Activated CD8-positive, alpha-beta T cell treated with anti-CD3 and anti-CD28 coated beads for 36 hours (primary cell): ENCODE measurements at places on chromosomes 6 and 20.

DNA sequence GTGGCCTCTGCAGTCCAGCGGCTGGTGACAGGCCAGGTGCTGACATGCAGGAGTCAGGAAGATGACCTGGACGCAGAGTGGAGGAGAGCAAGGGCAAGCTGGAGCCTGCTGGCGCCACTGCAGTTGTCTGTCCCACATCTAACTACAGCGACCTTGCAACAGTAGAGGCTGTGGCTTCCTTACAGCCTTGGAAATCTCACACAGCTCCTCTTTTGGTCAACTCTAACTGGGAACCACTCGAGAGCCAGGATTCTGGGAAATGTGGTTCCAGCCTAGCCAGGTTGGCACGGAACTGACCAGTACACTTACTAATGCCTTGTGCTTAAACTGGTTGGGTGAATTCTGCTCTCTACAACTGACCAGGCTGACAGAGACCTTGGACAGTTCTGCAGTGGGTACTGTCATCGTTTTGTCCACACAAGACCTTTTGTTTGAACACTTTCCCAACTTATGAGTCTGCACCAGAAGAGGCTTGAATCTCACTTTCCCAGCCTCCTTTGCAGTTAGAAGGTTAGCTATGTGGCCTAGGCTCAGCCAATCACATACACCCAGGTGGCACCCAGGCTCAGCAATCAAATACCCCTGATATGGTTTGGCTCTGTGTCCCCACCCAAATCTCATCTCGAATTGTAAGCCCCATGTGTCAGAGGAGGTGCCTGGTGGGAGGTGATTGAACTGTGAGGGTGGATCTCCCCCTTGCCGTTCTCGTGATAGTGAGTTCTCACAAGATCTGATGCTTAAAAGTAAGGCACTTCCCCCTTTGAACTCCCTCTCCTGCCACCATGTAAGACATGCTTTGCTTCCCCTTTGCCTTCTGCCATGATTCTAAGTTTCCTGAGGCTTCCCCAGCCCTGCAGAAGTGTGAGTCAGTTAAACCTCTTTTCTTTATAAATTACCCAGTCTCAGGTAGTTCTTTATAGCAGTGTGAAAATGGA lies 153.5 kb downstream of the ZMYND8 start:
- no peak for DNase-seq

GRCh38 chr6:25136854-25137253 lies 142.3 kb upstream of the CARMIL1 start:
- peak; percentile 24 for DNase-seq

DNA sequence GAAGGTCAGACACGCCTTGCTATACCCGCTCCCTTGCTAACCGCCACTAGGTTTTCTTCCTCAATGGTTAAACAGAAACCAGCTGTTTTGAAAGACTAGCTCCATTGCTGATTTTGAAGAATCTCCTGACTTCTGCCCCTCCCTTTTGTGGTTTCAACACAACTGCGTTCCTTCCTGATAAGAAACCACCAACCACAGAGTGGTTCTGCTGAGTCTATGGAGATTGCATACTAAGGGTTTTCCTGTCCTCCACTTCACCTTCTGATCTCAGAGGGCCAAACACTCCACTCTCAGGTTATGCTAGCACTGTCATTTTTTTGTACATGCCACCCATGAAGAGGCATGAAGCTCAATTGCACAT lies 207.9 kb downstream of the MYLK4 start:
- peak; percentile 68 for DNase-seq

DNA sequence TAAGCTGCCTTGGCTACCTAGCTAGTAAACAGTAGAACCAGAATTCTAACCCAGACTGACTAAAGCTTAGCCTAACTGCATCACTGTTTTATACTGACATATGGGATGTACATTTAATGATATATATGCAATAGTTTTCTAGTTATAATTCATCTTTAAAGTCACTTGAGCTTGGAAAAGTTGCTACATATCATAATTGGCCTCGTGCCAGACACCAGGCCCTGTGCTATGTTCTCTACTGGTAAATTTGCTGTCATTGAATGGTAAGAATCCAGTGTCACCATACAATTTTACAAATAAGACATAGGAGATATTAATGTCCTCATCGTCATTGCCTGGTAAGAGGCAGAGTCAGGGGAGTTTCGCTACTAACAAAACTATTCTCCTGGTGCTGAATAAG lies 396.8 kb downstream of the CDKAL1 start:
- DNase-seq = no peak

- DNase-seq = no peak
Observed at GRCh38 chr6:67642582-67642981, 992.5 kb upstream of the ADGRB3 start.

GRCh38 chr6:7243179-7243981 lies 69.6 kb downstream of the SSR1 start:
- peak; percentile 56 for DNase-seq

DNA sequence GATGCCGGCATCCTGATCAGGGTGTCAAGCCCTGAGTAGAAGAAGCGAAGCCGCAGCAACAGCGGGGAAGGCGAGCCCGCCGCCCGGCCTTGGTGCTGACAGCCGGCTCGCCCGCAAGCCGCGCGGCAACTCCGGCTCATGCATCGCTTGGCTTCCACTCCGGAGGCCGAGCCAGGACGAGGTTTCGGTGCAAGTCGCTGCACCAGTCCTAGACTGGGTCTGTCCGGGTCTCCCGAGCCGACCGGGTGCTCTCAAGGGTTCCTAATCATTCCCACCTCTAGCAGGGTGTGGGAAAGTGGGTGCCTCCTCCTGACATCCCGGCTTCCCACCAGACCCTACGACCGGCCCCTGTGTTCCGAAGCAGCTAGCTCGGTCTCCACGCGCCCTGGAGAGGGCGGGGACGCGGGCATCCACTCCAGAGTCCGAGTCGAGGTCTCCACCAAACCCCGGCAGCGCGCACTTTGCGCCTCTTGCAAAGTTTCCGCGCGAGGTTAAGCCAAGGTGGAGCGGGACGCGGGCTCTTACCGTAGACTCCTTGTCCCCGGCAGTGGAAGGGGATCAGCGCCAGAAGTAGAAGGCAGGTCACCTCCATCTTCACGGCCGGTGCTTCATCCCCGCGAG lies 1.4 kb downstream of the MDGA1 start:
- peak; percentile 52 for DNase-seq

GRCh38 chr6:22825210-22825609 lies 255.8 kb downstream of the HDGFL1 start:
- DNase-seq = no peak

GRCh38 chr20:51856432-51856831 lies 54.1 kb upstream of the SALL4 start:
- no peak for DNase-seq

DNA sequence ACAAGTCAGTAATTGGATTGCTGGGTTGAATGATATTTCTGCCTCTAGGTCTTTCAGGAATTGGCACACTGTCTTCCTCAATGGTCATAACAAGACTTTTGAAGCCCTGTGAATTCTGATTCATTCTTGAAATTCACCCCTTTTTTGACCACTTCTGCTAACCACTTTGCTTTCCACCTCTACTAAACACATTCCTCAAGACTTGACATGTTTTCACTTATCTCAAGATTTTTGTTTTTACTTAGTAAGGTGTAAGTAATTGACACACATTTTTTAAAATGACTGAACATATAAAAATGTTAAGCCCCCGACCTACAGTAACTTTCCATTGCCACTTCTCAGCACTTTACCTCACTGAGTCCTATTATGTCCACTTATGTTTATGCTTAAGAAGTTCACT lies 239.1 kb downstream of the GRM1 start:
- DNase-seq = no peak

DNA sequence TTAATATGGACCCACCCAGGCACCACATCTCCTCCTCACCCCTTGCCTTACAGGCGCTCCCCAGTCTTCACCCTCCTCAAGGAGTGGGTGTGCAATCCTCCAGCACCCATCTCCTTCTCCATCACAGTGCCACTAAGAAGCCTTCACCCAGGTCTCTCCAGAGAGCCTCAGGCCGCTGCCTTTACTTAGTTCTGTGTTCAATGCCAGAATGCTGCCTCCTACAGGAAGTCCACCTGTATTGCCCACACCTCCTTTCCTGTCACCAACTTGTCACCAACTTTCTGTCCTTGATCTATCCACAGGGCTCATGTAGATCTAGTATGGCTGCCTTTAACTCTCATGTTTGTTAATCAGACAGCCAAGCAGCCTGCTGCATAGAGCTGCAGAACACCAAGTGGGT lies 586 bp upstream of the LST1 start:
- peak; percentile 74 for DNase-seq

DNA sequence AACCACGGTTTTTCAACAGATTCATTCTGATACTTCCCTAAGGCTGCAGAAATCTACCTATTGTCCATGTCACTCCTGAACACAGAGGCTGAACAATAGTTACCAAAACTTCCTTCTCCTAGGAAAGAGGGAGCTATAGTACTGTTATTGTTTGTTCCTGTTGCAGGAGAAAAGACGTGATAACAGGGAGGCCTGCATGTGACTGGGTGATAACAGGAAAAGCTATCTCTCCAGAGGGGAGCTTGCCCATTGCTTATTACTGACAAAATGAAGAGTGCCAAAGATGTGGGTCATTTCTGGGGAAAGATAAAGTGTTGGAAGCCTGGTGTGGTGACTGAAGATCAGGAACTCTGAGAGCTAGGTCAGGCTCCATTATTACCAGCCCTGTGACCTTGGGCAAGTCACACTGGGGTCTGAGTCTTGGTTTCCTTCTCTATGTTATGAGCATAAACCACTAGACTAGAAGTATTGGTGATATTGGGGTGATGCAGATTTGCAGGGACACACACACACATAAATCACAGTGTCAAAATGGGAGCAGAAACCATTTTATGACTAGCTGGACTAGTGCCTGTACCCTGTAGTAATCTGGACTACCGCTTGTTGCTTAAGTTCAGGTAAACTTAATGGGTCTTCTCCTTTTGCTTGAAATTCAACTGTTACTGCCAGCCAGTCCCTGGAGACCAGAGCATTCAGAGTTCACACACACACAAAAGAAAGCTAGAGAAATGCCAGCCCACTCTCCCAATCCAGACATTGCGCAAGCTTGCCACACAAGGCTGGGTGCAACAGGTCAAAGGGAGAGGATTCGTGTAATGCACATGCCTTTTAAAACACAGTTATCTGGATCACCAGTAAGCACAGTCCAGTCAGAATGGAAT lies 136.0 kb upstream of the CNR1 start:
- DNase-seq = no peak

- peak; percentile 5 for DNase-seq
Observed at GRCh38 chr6:20919677-20920385, 385.6 kb downstream of the CDKAL1 start.

GRCh38 chr6:151128763-151129370 lies 110.9 kb upstream of the AKAP12 start:
- DNase-seq = no peak

DNA sequence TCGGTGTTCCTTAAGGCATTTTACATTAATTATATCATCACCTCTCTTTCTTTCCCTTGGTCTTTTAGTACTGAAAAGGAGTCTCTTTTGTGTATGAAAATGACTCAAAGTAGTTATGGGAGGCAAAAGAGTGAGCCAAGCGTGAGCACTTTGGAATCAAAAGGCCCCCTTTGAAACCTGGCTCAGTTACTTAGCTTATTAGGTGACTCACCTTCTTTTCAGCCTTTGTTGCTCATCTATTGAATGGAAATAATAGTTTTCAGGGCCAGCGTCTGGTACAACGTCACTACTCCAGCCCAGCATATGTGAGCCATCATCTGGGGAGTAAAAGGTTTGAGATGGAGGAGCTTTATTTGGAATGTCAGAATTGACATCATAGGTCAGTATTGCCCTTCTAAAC lies 147.4 kb upstream of the SCGN start:
- no peak for DNase-seq

DNA sequence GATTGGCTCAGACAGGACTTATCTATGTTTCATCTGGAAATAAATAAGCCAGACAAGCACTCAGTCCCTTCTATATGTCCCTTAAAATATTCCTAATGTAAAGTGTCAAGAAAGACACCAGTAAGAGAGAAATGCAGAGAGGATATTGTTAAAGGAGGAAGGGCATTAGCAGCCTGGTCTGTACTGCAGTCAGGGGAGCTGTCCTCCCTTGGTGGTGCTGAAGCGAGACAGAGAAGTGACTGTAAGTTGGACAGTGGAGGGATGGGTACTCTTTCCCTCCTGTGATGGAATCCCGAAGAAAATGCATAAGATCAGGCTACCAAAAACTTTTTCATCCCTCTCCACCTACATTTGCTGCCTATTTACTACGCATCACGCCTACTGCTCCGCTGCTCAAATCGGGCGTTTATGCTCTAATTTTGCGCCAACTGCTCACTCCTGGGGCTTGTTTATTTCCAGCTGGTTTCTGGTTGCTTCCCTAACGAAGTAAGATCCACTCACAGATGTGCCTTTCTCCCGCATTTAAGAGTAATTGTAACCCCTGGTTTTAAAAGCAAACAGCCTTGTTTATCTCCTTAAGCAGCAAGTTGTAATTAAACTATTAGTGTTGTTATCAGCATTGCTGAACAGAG lies 35.2 kb downstream of the PHACTR1 start:
- DNase-seq = peak; percentile 65

DNA sequence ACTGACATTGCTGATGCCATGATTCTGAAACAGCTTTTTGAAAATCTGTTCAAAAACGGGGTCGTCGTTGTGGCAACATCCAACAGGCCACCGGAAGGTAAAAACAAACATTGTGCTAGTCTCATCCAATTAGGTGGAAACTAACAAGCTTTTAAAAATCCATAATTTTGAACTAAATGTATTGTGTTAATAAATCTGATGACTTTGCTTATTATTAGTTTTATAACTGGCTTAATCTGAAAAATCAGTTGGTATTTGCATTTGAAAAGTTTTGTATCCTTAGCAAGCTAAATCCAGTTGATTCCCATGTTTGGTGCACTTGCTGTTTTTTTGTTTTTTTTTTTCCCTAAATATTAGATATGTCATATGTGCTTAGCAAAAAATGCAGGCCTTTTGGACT lies 71.4 kb downstream of the AFG1L start:
- no peak for DNase-seq

DNA sequence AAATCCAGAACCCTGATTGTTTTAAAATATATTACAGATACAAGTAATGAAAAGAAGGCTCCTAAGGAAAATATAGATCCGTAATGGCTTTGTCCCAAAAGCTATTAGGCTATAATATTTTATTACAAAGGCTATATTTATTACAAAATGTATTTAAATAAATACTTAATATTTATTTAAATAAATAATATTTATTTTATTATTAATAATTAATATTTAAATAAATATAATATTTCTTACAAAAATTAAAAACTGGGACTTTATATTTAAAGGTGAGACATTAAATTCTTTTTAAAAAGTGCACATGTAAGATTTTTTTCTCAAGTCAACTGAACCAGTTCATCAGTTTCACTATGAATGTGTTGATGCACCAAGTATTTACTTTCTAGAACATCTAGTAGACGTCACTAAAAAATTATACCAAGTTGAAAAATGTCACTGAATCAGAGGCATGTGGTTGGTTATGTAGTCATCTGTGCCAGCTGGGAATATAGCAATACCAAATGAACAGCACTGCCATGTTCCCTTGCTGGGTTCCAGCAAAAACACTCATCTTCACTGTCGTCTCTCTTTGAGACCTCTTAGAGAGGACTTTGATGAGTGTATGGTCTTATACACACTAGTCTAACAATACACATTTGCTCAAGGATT lies 278.9 kb downstream of the ESR1 start:
- DNase-seq = no peak

- peak; percentile 61 for DNase-seq
Observed at GRCh38 chr6:138692058-138692977, 81.3 kb upstream of the CCDC28A start.

- DNase-seq = no peak
Observed at GRCh38 chr6:169093066-169093723, 160.5 kb downstream of the THBS2 start.
